Activated CD8-positive, alpha-beta memory T cell treated with anti-CD3 and anti-CD28 coated beads for 24 hours (primary cell): ENCODE measurements at places on chromosomes 6 and 20.

DNA sequence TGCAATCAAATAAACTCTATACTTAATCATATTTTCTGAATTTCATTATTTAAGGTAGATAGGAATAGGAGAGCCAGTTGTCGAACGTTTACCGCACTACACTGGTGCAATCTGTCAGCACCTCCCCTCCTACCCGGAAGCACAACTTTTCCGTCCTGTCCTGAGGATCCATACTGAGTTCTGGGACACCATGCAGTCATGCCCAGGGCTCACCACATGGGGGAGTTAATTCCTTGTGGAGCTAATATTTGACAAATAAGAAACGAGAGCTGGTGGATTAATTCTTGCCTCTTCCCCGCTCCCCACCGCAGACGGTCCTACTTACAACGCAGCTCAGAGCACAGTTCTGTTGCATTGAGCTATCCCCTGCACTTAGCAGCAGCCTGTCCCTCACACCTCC, 107.7 kb upstream of the RALGAPA2 start:
- DNase-seq, result no peak

DNA sequence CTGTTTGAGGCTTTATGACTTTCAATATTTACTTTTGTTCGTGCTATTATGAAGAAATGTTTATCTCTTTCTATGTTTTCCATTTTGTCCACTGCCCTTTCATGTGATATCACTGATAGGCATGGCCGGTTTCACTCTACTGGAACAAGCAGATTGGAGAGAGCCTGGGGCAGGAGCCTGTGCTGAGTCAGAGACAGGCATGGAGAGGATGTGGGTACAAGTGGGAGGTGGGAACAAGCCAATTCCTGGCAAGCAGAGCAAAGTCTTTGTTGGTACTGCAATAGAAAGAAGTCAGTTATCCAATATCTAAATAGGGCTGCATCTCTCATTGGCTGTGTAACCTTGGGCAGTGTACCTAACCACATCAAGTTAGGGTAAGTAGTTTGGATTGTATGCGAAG, 545.6 kb upstream of the MAP3K7 start:
- DNase-seq, result no peak

DNA sequence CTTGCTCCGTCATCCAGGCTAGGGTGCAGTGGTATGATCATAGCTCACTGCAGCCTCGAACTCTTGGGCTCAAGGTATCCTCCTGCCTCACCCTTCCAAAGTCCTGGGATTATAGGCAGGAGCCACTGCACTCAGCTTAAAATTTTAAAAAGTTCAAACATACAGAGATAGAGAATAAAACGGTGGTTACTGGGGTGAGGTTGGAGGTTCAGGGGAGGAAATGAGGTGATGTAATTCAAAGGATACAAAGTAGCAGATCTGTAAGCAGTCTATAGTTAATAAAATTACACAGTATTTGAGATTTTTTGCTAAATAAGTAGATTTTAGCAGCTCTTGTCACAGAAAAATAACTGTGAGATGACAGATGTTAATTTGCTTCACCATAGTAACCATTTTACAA, 7.5 kb upstream of the AFG1L start:
- peak; percentile 17 for DNase-seq

GRCh38 chr20:46485431-46485830, 27.9 kb downstream of the ZNF334 start:
- no peak for DNase-seq

GRCh38 chr6:140401761-140402160, 1027.3 kb upstream of the CITED2 start:
- DNase-seq, result no peak

DNA sequence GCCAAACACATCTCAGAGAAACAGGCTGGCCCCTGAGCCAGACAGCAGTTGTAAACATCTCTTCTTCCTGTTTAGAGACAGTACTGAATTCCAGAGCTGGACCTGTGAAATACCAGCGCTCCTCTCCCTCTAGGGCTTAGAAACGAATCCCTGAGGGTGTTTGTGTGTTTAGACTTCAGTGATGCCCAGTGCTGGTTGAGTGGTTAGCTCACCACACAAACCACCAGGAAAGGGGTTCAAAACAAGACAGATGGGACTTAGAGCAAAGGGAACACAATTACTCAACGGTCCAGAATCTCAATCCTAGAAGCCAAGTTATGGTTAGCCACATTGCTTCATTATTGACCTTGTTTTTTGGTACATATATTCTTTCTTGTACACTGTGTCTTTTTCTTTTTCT, 108.7 kb upstream of the TMEM170B start:
- DNase-seq, result no peak

DNA sequence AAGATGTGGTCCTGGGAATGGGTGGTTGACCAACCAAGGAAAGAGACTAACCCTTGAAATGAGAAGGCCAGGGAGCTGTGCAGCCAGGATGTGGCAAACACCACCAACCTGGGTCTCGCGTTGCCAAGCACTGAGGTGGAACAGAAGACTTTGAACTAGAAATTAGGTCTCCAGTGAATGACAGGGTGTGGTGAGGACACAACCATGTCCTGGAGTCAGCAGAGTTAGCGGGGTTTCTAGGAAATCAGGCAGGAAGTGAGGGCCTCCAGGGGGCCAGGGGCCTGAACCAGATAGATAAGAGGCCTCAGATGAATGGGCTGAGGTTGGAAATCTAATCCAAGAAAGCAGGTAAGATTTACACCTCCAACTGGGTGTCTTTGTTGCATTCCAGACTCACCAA, 353.3 kb upstream of the ARID1B start:
- no peak for DNase-seq

DNA sequence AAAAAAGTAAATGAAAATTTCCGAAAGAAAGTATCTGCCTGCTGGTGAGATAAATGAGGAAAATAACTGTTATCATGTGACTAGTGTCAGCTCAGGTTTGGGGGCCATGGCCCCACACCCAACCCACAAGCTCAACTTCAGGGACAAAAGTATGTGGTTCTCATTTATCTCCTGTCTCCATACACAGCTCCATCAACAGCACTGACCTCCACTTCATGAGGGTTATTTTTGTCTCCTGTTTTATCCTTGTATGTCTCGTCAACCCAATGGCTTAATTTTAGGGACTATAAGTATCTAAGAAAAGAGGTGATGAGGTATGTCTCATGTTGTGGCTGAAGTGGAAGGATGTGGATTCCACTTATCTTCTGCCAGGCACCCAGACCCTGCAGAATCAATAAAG, 271.6 kb upstream of the RIN2 start:
- no peak for DNase-seq

- DNase-seq, result no peak
Observed at GRCh38 chr6:136338486-136338885, 48.8 kb upstream of the BCLAF1 start.

DNA sequence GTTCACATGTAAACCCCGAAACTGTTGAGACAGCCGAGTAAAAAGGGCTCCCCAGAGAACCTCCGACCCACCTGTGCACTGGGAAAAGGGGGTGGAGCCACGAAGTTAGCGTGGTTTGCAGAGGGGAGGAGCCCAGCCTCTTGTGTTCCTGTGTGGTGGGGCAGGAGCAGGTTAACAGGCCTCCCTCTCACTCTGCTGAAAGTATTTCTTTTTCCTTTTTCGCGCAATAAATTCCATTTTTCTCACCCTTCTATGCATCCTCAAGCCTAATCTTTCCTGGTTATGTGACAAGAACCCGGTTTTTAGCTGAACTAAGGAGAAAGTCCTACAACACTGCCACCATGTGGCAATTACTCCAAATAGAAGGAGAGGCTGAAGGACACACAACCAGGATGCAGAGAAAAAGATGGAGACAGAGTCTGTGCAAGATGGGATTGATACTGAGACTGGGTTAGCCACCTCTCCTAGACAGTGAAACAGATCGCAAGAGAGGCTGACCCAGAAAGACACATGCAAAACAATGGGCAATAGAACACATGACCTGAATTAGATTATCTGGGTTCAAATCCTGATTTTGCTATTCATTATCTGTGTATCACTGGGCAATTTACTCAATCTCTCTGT, 168.7 kb upstream of the PRSS16 start:
- peak; percentile 66 for DNase-seq

GRCh38 chr6:156309017-156309416, 468.2 kb upstream of the ARID1B start:
- DNase-seq, result no peak

DNA sequence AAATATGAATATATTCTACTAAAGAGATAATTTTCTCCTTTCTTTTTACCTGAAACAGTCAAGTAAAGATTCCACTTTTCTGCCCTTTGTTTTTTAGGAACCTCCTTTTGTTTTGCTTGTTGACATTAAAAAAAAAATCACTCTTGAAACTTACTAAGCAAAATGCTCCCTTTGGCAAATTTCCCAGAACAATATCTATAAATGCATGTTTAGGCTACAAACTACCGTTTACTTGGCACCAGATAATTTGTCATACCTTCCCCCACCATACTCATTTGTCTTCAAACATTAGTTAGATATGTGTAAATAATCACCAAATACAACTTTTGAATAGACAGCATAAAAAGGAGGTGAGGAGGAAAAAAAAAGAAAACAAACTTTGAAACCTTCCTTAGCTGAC, 604.7 kb downstream of the RFPL4B start:
- no peak for DNase-seq

- DNase-seq, result no peak
Observed at GRCh38 chr6:136334465-136334846, 44.8 kb upstream of the BCLAF1 start.

DNA sequence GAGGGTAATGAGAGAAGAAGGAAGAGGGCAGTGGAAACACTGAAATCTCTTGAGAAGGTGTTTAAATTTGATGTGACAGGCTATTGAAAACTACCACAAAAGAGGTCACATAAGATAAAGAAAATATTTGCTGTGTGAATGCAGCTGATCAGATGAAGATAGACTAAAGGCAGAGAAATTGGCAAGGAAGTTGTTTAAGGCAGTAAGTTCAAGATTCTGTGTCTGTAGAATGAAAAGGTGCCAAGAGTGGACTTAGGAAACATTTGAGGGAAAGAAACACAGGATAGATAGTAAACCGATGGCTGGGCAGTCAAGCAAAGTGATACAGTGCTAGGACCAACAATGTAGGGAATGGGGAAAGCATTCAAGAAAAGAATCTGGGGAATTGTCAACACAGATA, 332.3 kb upstream of the MARCKS start:
- no peak for DNase-seq

DNA sequence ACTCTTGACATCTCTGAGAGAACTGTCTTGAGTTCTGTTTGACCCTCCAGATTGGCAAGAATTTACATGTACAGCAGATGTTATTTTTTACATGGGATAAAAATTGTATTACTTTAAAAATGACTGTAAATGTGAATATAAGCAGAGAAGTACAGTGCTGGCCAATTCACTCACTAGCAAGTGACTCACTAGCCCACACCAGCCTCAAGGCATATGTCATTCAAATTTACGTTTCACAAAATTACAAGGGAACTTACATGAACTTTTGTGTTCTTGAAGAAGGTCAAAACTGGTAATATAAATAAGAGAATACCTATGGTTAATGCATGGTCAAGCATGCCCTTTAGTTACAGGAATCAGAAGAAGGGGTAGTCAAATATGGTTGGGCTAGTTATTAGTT, 54.0 kb upstream of the HMGCLL1 start:
- no peak for DNase-seq

DNA sequence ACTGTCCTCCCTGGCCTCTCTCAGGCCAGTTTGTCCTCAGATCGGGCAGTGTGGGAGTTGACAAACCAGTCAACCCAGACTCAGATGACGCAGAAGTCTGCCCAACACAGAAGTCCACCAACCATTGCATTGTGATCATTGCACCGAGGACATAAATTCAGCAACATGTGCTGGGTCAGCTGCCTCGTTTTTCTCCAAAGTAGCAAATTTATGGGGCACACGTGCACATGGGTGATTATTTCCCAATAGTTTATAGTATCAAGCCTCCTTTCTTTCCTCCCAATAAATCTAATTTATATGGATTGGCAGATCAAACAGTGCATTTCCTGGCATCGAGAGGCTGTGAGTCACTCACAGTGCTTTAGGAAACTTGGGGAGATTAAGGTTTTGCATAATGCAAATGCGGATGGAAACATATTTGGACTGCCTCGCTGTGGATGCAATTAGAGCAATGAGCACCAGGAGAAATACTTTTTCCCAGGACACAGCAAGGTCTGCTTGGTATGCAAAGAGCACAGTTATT, 413.7 kb upstream of the SULF2 start:
- DNase-seq, result no peak

GRCh38 chr20:62011403-62011790, 54.3 kb downstream of the TAF4 start:
- no peak for DNase-seq

GRCh38 chr20:4053071-4053919, 37.9 kb upstream of the RNF24 start:
- no peak for DNase-seq

- no peak for DNase-seq
Observed at GRCh38 chr6:5287205-5287965, 26.1 kb downstream of the FARS2 start.

- DNase-seq, result no peak
Observed at GRCh38 chr20:17709361-17710293, 9.9 kb downstream of the BANF2 start.

GRCh38 chr20:61963149-61963548, 102.5 kb downstream of the TAF4 start:
- no peak for DNase-seq

DNA sequence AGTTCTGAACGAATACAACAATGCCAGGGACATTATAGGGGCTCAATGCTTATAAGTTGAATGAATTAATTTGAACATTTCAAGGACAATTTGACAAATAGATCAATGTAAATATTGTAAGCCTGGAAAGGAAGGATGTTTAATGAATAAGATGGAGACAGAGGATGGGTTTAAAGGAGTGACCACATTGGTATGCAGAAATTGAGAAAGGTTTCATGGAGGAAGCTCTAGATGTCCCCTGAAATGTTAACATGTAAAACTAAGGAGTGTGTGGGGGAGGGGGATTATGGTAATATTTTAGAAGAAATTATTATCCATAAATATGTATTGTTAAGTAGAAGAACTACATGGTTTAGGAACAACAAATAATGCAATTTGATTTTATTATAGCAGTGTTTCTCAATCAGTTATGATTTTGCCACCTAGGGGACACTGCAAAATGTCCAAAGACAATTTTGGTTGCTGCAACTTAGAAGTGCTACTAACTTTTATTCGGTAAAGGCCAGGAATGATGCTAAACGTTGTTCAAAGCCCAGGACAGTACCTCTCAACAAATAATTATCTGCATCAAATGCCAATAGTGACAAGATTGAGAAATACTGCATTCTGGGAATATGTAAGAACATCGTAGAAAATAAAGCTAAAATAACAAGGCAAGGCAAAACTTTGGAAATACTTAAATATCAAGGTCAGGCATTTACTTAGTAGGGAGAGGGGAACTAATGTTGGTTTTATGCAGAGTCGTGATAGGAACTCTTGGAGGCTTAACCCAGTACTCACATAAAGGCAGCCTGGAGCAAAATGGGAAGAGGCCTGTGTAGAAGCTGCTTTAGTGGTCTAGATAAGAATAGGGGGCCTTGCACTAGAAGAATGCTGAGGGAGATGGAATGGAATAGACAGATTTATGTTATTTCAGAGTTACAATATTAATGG, 686.9 kb upstream of the CITED2 start:
- no peak for DNase-seq

GRCh38 chr6:48658915-48659314, 547.9 kb upstream of the PTCHD4 start:
- no peak for DNase-seq
